ENCODE measurements at places on chromosomes 11 and 22. TPM values are rescaled to one million over a fixed set of nuclear protein-coding genes. Genes with fewer than 3 reads are reported as not detected.

GRCh38 chr11:106156290-106156937 is 79.0 kb downstream of the AASDHPPT start:
- no peak for DNase-seq

The BTG4 gene
- not detected for total RNA-seq

DNA sequence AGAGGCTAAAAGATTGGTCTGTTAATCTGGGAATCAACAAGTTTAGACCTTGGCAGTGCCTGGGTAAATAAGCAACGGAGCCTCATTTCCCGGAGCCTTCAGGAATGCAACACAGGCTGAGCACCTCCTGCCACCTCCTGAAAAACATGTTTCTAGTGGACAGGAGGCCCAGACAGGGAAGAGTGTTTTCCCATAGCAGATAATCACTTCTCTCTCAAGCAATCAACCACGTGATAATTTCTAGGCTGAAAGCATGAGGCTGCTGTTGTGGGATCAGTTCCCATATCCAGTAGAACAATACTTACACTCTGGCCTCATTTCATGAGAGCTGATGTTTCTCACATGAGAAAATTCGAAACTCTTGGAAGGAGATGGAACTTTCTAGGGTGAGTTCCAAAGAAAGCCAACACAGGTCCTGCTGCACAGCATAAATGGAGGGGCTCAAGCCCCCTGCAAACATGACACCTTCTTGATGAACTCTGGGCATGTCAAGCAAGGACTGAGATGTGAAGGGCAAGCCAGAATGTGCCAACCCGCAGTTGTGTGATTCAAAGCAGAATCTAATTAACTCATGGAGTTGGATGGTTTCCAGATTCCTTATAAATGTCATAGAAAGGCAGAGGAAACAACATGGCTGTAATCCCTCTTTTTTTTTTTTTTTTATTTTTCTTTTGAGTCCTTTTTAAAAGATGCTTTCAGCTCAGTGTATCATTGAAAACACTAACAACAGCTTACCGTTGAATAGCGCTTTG is 228.5 kb upstream of the SESN3 start:
- DNase-seq, result no peak

DNA sequence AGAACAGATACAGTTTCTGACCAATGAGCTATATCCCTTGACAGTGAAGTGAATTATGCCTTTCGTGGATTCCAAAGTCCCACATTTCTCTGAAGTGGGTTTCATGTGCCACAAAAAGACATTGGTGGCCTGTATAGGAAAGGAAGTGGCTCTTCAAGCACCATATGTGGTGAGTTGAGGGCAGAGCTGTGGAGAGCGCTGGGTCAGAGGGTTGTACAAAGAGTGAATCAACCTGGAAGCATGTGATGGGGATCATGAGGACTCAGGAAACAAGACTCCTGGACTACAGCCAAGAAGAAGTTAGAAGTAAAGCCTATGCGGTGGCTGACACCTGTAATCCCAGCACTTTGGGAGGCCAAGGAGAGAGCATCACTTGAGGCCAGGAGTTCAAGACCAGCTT is 579 bp upstream of the SLC5A4 start:
- DNase-seq, result no peak

DNA sequence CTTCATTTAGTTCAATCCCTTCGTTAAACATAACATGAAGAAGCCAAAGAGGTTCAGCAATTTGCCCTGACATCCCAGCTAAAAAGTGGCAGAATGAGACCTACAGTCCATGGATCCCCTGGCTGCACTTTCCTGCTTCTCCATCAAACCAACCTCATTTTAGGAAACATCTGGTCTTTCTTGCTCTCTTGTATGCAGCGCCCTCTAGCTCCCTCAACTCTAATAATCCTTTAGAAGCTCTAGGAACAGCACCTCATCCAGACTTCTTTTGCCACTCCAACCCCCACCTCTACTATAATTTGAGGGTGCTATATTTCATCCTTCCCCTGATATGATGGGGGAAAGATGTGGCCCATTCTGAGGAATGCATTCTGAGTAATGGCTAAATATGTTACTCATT is 7.4 kb downstream of the CNTF start:
- DNase-seq, result no peak

The BEST1 gene
- total RNA-seq, result 70.5 TPM

The HBB gene
- 1,109 TPM for total RNA-seq

DNA sequence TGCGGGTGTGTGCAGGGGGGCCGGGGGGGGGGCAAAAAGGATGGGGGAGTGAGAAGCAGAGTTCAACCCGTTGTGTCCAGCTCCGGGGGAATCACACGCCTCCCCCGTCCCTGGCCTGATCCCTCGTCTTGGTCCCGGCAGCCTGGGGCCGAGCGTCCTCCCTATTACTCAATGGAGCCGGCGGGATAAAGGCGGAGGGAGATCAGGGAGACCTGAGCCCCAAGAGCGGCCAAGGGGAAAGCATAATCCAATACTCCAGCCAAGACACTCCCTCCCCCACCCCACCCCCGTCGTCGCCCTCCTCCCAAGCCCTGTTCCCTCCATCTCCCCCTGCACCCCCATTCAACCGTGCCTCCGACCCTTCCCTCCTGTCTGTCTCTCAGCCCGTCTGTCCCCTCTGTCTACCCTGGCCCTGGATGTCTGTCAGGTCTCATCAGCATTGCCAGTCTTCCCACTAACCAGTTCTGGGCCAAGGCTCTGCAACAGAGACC is 2.6 kb downstream of the PHOX2A start:
- DNase-seq, result no peak

- DNase-seq, result no peak
Observed at GRCh38 chr11:62245271-62245753, 3.3 kb downstream of the SCGB1D2 start.

GRCh38 chr11:37525336-37525735 is 927.3 kb upstream of the RAG2 start:
- no peak for DNase-seq

The UBTFL1 gene
- total RNA-seq, result not detected

GRCh38 chr11:44840521-44841251 is 110.0 kb downstream of the TP53I11 start:
- no peak for DNase-seq

The NDUFC2 gene
- 193 TPM for total RNA-seq

DNA sequence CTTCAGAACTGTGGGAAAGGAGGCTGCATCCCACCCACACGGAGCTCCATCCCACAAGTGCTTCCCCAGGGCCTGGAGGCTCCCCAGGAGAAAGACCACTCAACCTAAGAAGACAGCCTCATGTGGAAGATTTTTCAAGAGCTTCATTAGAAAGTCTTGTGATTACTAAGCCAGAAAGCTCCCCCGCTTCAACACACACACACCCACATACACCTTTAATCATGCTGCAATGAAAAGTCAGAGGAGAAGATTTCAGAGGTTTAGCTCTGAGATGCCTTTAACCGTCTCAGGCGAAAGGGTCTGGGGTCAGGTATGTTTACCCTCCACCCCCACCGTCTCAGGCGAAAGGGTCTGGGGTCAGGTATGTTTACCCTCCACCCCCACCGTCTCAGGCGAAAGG is 634.5 kb upstream of the B3GAT1 start:
- DNase-seq, result no peak

- DNase-seq, result peak; percentile 84
Observed at GRCh38 chr22:45997077-45997776, 20.3 kb upstream of the WNT7B start.

GRCh38 chr11:80443177-80443576 is 1002.3 kb upstream of the TENM4 start:
- no peak for DNase-seq

The IFITM10 gene
- total RNA-seq, result 12.5 TPM

DNA sequence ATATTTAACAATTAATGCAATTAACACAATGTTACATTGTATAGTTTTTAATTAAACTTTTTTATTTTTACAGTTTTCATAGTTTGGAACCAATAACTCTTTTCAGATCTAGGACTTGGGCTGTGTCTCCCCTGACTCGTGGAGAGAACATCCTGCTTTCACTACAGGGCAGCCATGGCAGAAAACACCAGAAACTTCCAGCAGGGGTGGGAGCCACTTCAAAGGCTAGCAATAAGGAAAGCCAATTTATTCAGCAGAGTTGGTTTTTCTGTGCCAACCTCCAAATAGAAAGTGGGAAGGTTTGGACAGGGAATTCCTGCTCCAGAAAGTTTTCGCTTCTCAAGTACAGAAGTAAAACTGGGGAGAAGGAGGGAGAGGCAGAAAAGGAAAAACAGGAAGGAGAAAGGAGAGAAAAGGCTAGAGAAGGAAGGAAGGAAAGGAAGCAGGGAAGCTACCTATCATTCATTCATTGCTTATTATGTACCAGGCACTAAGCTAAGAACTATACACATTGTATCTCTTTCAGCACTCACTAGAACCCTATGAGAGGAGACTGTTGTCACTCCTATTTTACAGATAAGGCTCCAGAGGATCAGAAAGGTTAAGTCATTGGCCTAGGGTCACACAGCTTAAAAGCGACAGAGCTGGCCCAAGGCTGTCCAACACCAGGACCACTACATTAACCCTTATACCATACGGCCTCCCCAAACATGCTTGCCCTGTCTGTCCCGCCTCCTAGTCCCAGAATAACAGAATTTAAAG is 54.8 kb upstream of the CREB3L1 start:
- peak; percentile 21 for DNase-seq

All from dorsolateral prefrontal cortex (tissue), 122 donors.